Foreskin keratinocyte (primary cell): ENCODE measurements at places on chromosomes 6 and 20.
A peak's percentile ranks its signal among the peaks of the same experiment; 100 is the strongest.

DNA sequence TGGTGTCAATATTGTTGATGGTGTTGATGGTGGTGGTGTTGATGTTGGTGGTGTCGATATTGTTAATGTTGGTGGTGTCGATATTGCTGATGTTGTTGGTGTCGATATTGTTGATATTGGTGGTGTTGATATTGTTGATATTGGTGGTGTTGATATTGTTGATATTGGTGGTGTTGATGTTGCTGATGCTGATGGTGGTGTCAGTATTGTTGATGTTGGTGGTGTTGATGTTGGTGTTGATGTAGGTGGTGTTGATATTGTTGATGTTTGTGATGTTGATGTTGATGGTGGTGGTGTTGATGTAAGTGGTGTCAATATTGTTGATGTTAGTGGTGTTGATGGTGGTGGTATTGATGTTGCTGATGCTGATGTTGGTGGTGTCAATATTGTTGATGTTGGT lies 240.0 kb downstream of the CDH4 start:
- no peak for DNase-seq

- peak; percentile 7 for DNase-seq
Observed at GRCh38 chr6:72102561-72102960, 216.2 kb downstream of the RIMS1 start.

- peak; percentile 64 for DNase-seq
Observed at GRCh38 chr6:118574051-118574865, 26.2 kb downstream of the PLN start.

DNA sequence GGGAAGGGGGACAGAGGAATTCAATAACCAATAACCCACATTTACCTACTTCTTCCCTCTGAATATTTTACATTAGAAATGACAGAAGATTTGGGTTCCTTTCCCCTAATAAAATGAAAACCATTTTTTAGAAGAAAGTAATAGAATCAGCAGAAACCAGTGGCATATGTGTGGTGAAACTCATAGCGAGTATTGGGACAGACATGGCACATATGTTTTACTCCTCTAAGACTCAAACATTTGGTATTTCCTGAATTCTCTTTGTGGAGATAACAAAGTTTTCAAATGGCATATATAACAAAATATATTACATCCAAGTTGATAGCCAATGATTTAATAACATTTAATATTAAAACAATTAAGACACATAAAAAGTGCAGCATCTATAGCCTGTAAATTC lies 12.9 kb upstream of the BEND3 start:
- DNase-seq: no peak

GRCh38 chr6:29424575-29424974 lies 9.8 kb downstream of the OR12D1 start:
- DNase-seq: no peak

DNA sequence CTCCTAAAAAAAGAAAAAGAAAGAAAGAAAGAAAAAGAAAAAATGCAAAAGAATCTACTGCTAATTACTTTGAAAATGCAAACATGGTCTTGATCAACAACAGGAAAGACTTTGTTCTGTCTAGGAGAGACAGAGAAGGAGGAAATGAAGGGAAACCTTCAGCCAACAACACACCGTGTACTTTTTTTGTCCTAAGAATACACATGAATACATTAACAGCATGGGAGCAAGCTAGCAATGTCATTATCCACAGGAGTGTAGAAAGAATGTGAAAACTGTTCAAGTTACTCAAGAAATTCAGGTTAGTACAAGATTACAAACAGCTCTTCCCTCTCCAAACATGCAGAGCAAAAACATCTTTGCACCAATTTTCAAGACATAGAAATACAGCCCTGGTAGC lies 326.3 kb downstream of the UBE3D start:
- DNase-seq: no peak

DNA sequence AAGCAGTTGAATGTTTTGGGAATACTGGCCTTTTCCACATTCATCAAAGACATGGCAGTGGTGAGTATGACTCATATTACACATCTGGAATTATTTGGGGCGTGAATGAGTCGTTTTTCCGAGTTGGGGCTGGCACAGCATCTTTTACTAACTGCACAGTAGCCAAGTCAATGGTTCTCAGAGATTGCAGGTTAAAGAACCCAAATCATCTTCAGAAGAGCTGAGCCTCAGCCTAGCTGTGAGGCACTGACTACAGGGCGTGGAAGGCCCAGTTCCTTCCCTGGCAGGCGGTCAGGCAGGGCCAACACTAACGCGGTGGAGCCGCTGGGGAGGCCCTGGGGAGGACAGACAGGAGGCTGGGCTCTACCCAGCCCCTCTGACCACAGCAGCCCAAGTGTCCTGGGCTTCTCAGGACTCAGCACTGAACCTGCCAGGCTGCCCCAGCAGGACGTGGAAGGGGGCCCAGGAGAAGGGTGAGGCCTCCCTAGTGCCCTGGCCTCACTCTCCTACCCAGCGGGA lies 20.1 kb upstream of the HELZ2 start:
- peak; percentile 18 for DNase-seq

DNA sequence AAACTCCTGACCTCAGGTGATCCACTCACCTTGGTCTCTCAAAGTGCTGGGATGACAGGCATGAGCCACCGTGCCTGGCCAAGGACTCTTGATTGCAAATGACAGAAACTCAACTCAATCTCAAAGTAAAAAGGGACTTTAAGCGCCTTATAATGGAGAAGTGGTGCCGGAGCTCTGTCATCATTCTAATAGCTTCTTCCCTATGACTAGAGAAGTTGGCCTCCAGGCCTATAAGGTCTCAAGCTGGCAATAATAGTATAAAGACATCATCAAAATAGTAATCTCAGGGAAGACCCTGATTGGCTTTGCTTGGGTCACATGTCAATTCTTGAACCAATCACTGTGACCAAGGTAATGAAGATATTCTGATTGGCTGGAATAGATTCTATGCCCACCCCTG lies 8.5 kb upstream of the KIAA1755 start:
- DNase-seq: no peak

DNA sequence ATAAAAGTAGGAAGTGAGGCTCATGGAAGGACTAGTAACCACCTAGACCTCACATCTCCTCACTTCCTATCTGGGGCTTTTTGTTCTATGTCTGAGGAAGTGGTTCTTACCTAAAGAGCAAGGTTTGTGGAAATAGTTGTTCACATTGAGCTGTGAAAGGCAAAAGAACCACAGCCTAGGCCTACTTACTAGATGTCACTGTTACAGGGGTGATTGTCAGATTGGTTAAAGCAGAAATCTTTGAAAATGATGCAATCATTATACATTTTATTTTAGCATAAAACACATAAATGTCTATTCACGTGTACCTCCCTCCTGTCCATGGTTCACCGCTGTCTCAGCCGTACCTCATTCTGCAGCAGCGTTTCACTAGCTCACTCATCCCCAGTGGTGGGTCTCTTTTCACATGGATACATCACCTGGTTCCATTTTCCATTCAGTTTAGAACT lies 268.8 kb downstream of the TMEM242 start:
- DNase-seq: no peak

DNA sequence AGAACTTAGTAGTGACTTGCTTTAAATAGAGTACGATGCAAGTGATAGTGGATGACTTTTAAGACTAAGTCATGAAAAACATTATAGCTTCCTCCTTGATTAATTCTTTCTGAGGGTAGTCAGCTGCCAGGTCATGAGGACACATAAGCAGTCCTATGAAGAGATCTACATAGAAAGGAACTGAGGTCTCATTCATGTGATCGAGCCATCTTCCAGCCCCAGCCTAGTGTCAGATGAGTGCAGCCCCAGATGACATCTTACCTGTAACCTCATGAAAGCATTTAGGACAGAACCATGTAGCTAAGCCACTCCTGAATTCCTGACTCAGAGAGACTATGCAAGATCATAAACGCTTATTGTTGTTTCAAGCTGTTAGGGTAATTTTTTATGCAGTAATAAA lies 67.7 kb downstream of the AK9 start:
- peak; percentile 20 for DNase-seq

- peak; percentile 44 for DNase-seq
Observed at GRCh38 chr6:113855500-113856374, 1.4 kb upstream of the MARCKS start.

GRCh38 chr20:63002511-63002910 lies 4.3 kb downstream of the BHLHE23 start:
- DNase-seq: no peak

GRCh38 chr20:52219441-52219840 lies 27.9 kb upstream of the ZFP64 start:
- no peak for DNase-seq

DNA sequence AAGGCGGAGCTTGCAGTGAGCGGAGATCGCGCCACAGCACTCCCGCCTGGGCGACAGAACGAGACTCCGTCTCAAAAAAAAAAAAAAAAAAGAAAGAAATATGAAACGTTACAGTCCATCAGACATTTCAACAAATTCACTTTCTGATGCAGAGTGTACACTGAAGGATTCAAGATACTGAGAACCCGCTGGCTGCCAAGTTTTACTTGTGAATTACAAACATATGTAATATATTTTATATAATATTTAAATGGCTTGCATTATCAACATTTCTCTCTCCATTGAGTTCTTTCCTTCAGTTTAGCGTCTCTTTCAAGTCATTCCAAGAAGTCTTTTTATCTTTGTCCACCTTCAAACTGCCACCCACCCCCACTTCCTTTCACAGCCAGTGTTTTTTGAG lies 240.9 kb upstream of the RNF217 start:
- DNase-seq: no peak

DNA sequence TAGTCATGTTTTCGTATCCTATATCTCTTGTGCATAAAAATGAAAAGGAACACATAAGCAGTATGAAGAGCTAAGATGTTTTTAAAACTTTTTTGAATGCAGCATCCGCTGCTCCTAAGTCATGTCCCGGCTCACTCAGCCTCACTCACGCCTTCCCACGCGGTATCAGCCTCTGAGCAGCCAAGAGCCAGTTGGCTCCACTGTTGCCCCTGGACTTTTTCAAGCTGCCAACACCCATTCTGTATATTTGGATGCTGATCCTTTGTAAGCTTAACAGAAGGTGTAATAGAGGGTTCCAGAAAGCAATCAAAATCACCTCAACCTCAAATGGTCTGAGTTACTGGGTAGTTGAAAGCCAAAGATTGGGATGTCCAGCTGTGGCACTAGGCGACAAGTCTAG lies 139.3 kb downstream of the TTLL2 start:
- no peak for DNase-seq

DNA sequence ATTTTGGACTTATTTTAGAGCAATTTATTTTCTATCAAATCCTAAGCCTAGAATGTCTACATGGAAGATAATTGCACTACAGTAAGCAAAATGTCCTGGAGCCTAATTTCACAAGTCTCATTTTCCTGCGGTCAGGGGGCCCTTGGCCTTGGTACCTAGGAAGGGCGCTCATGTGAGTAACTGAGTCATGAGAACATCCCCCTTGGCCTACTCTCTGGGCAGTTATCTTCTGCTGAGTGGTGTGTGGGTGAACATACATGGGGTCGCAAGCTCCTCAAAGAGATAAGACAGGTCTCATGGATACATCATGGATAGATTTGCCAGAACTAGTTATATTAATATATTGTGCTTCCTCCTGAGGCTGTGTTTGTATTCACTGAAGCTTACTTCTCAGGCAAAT lies 211.2 kb upstream of the MARCKS start:
- DNase-seq: no peak

DNA sequence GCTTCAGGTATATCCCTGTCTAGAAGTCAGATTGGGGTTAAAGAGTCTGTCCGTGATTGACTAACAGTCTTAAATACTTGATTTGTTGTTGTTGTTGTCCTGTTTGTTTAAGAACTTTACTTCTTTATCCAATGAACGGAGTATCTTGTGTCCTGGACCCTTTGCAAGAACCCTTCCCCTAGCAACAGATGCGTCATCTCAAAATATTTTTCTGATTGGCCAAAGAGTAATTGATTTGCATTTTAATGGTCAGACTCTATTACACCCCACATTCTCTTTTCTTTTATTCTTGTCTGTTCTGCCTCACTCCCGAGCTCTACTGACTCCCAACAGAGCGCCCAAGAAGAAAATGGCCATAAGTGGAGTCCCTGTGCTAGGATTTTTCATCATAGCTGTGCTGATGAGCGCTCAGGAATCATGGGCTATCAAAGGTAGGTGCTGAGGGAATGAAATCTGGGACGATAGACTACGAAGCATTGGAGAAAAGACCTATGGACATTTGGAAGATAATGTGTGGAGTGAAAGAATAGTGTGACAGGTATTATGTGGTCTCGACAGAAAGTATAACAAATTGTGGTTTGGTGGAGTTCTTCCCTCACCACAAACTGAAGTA lies at the start of gene HLA-DRA:
Gene HLA-DRA (plus strand): TSS at position 286 of the 613 bp plus-strand sequence. CDS start 64 bp downstream, at position 350.
- no peak for DNase-seq

DNA sequence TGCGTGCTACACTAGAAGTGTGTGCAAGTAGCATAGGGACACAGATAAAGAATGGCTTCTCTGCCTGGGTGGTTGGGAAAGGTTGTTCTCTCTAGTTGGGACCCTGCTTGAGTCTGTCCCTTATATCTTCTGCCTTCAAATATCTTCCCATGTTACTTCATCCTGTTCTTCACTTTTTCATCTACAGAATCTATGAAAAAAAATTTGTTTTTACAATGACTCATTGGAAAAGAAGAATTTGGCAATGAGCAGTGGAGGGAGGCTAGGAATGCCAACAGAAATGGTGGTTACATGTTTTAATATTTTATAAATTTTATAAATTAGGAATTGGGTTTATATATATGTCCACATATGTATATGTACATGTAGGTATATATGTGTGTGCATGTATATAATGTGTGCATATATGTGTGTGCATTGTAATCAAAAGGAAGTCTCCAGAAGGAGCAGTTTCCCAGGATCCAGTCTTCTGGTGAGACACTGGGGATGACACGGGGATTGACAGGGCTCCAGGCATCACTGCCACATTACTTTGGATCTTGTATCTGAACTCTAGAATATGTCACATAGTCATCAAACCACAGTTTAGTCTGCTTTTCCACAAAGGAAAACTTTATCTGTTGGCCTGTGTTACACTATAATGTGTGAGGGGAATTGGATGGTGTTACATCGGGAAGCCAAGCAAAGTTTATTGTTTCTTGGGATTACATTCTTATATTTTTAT lies 75.3 kb upstream of the RIPOR2 start:
- no peak for DNase-seq

DNA sequence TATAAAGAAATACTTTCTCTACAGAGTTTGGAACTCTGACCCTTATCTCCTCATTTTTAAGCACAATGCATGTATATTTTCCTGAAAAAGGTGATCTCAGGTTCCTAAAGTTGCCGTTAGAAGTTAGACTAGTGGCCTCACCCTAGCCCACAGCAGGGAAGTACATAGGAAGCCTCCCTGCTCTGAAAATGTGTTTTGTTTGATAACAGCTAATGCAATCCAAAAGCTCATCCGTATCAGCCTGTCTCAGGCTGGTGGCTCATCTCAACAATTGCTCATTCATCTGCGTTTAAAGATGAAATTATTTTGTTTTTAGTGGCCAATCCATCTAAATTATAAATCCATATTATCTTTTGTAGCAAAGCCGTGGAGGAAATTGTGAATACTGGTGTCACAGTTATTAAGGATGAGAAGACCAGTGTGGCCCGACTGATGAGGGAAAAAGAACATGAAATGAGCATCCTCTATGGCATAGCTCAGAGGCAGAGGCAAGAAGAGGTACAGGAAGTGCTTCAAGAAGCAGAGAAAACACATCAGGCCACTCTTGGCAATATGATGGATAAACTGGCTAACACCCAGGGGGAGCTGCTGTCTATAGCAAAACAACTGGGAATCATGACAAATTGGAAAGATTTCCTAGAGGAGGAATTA lies 20.1 kb downstream of the C6orf163 start:
- no peak for DNase-seq

GRCh38 chr20:47188540-47188939 lies 168.0 kb downstream of the ZMYND8 start:
- no peak for DNase-seq
